ENCODE measurements at places on chromosomes 7 and 10.
A peak's percentile ranks its signal among the peaks of the same experiment; 100 is the strongest.

- no peak for DNase-seq
Observed at GRCh38 chr7:154171422-154171821, 119.2 kb downstream of the DPP6 start.

DNA sequence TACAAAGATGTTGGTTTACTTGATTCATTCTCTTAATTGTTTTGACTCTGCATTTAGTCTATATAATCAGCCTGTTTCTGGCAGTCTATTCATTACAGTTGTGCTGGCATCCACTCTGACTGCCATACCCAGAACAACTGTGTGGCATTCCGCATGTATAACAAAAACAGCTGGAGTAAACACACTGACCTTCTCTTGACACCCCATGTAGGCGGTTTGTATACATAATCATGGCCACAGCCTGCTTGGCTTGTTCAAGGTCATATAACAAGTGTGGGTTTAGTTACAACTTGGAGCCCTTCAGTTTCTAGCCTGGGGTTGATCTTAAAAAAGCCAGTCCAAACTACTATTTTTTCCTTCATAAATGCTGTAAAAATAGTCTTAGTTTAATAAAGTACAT is 70.9 kb downstream of the MBL2 start:
- DNase-seq = no peak

- DNase-seq = no peak
Observed at GRCh38 chr10:110529596-110530011, 31.9 kb downstream of the DUSP5 start.

DNA sequence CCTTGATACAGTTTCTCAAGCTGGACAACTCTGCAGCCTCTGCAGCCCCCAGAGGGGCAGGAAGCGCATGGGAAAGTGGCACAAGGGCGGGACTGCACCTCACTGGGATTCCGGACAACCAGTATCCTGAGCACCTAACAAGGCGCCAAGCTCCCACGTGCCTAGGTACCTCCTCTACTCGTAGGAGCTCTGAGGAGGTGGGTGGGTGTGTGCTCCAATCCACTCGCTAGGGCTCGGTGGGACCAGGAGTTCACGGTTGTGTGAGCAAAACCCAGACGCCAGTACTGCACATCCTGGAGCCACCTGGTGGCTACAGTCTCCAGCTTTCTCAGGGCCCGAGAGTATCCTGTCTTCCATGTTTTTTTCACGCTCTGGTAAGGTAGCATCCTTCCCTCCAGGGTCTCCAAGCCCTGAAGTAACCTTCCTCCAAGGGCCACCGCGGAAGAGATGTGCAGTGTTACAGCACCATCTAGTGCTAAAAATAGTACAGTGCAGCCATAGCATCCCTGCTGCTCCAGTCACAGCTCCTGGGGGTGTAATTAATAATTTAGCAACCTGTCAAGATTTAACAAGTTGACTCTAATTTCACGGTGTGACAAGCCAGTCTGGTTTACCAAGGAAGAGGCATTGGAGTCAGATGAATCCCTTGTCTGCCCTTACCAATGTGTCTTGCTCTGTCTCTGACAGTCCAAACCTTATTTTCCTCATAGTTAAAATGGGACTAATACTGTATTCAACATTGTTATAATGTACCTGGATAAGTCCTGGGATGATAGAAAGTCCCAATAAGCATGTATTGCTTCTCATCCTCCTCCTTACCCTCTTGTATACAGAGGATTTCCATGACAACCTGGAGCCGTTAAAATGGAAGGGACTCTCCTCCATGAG is 70.4 kb downstream of the HERPUD2 start:
- DNase-seq = peak; percentile 43

DNA sequence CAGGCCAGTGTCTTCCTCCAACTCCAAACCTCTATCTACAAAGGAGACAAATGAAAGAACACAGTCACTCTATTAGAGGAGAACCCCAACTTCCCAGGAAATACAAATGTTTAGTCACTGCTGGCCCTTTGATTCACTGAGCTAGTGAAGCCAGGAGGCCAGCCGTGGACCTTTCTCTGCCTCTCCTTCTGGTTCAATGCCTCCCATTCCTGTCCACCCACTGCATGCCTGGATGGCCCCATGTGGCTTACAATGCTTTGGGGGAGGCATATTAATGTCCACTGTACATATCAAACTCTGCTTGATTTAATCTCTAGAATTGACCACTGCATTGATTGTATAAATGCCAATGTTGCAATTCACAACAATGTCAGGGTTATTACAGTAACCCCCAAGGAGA is 687.3 kb downstream of the KCNMA1 start:
- DNase-seq = no peak

DNA sequence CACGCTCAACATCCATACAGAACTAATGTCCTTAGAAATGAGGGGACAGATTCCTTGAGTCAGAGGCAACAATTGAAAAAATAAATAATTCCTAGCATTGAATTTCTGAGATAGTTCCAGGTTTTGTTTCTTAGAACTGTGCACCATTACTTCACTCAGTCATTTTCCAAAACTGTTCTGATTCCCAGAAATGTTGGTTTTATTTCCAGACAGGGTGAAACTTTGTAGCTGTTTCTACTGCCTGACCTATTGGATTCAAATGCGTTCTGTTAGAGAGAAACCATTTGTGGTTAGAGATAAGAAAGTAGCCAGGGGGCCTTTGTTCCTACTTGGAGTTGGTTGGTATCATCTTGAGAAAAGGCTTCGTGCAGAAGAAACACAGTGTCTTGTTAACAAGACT is 8.1 kb upstream of the DEPP1 start:
- DNase-seq = no peak

DNA sequence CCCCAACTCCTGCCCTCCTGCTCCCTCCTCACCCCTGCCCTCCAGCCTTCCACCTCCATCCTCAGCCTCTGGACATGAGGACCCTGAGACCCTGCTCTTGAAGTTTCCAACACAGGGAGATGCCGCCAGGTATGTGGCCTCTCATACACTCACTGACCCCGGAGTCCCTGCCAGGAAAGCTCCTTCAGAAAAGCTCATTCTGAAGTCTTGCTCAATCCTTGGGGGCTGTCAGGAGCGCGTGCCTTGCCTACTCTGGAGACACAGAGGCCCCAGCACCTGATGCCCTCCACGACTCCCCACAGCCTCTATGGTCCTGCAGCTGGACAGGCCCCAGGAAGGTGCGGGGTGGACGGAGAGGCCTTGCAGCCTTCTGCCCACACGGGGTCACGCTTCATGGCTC is 11.0 kb downstream of the NUDT1 start:
- DNase-seq = no peak

- no peak for DNase-seq
Observed at GRCh38 chr7:16430133-16430532, 8.8 kb upstream of the CRPPA start.

- no peak for DNase-seq
Observed at GRCh38 chr10:106504536-106504935, 660.0 kb downstream of the SORCS1 start.

GRCh38 chr7:47326220-47326619 is 255.7 kb downstream of the TNS3 start:
- no peak for DNase-seq

DNA sequence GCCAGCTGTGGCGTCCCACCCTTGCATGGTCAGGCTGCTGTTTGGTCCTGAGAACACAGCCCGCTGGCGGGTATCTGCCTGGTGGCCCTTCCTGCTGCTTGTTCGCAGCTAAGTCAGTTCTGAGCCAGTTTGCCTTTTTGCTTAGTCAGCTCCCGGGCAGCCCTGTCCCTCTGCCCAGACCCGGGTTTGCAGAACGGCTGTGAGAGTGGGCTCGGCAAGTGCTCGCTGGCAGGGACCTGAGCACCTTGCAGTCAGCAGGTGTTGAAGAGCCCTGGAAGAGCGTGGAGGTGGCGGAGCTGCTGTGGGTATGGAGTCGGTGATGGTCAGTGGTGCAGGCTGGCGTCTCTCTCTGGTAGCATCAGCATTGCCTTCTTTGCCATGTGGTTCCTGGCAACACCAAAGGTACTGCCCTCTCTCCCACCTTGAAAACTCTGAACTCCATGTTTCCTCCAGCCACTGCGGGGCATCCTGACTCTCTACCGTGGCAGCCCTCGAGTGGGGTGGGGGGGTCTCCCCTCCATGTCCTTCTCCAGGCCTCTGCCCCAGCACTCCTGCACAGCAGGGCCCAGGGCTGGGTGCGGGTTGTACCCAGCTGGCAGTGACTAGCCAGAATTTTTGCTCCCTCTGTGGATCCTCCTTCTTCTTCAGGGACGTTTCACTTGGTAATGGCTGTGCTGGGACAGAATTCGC is 4.6 kb downstream of the INPP5A start:
- no peak for DNase-seq

DNA sequence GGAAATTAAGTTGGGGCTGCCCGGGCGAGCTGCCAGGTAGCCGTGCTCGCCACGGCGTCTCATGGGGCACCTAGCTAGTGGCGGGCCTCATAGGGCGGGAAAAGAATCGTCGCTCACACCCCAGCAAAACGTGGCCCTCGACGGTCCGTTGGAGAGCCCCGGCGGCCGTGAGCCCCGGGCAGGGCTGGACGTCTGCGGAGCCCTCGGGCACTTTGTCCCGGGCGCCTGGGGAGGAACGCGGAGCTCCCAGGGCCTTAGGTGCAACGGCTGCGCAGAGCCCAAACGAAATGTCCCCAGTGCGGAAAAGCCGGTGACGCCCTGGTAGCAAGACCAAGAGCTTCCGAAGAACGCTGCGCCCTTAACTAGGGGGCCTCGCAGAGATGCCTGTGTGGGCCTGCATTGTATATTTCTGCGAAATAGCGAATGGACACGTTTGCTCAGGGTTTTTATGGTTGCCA is 866 bp upstream of the SFMBT2 start:
- no peak for DNase-seq

GRCh38 chr7:141960687-141961422 is 12.7 kb downstream of the TAS2R38 start:
- peak; percentile 23 for DNase-seq

DNA sequence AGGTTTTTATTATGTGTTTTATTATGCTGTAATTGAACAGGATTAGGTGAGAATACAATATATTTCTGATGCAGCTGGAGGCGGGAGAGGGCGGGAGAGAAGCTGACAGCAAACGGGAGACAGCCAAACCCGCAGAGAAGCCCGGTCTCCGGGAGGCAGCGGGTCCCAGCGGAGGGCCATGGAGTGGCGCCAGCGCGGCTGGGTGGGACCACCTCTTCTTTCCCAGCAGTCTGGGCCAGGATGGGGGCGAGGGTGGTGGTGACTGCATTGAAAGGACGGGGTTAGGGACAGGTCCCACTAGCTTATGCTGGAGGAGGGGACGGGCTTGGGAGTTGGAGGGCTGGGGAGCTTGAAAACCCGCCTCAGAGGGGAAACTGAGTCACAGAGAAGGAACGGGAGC is 14.5 kb upstream of the KAZALD1 start:
- DNase-seq = no peak

DNA sequence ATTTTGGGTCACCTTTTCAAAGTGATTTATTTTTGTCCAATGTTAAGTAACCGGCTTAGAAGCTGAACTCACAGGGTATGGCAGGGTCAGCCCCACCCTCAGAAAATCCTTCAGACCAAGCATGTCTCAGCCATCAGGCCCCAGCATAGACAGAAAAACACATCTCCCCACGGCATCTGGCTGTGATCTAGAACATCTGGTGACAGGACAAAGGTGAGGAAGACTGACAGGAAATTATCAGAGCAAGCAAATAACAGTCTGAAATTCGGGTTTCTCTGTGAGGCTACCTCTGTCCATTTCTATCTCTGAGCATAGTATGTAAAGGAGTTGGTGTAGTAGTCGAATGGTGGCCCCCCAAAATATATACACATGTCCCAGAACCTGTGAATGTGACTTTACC is 177.0 kb upstream of the C1GALT1 start:
- no peak for DNase-seq

DNA sequence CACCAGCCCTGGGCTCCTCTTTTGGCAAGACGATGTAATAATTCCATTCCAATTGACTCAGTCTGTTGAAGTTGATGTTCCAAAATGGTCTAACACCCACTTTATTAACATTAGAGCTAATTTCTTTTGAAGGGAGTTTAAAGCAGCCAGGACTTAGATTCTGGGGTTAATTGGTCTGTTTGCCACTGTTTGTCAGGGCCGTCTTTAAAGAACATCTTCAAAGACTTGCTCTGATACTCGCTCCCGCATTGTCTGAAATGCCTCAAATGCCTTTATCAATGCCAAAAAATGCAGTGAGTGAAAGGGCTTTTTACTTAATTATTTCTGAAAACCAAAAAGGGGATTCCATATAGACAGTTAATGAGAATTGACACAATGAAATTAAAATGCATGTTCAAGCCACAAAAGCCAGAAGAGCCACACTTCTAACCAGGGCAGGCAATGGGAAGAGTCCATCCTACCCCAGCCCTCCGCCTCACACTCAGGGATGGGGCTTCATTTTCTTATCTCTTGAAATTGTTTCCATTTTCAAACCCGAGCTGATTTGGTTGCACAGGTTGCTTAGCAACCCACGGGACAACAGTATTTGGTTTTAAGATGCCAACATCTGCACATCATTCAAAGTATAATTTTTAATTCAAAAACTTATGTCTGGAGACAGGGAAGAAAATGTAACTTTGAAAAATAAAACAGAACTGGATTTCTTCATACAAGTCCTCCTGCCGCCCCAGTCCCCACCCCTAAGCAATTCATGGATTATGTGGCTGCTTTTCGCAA is 163.0 kb downstream of the FGFR2 start:
- DNase-seq = no peak

GRCh38 chr10:12634621-12634931 is 285.2 kb downstream of the CAMK1D start:
- no peak for DNase-seq

- DNase-seq = no peak
Observed at GRCh38 chr10:120586471-120586872, 129.4 kb downstream of the PLPP4 start.

DNA sequence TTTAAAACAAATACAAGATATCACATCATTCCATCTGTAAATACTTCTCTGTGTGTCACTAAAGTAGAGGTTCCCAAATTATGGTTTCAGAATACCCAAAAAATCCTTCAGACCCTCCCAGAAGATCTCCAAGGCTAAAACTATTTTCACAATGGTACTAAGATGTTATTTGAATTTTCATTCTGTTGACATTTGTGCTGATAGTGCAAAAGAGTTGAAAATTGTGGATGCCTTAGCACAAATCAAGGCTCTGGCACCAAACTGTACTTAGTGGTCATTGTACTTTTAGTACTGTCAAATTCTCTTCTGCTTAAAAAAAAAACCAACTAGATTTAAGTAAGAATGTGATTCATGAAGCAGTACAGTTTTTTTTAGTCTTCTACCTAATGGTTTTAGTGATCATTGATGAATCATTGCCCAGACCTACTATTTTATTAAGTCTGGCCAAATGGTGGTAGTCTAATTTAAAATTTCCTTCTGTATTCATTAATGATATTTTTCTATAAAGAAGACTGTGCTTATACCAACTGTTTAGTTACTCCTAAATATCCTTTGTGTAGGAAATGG is 50.5 kb downstream of the TPST1 start:
- no peak for DNase-seq

- no peak for DNase-seq
Observed at GRCh38 chr10:83862723-83863122, 276.6 kb upstream of the GHITM start.

DNA sequence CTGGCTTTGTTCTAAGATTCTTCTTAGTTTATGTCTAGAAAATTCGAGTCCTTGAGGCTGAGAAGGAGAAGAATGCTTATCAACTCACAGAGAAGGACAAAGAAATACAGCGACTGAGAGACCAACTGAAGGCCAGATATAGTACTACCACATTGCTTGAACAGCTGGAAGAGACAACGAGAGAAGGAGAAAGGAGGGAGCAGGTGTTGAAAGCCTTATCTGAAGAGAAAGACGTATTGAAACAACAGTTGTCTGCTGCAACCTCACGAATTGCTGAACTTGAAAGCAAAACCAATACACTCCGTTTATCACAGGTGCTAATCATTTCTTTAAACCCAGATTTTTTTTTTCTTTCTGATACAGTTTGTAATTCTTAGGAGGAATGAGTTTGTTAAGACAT is 6.7 kb downstream of the CEP55 start:
- DNase-seq = no peak

- peak; percentile 95 for DNase-seq
Observed at GRCh38 chr7:124765401-124766352, at the start of gene GPR37. Gene GPR37, minus strand, starts transcription at chr7:124765792. Its CDS starts 816 bp downstream, at chr7:124764976.
